CD4-positive, CD25-positive, alpha-beta regulatory T cell (primary cell): ENCODE measurements at places on chromosomes 2 and 18.

GRCh38 chr2:14700753-14701152, 68.2 kb downstream of the LRATD1 start:
- H3K27me3 ChIP-seq, result no peaks in the 10 kb centered on the region
- H3K27ac ChIP-seq, result no peak overlapping the region
- H3K4me3 ChIP-seq, result no peak overlapping the region
- H3K4me1 ChIP-seq, result no peaks in the 10 kb centered on the region
- no peak for DNase-seq

DNA sequence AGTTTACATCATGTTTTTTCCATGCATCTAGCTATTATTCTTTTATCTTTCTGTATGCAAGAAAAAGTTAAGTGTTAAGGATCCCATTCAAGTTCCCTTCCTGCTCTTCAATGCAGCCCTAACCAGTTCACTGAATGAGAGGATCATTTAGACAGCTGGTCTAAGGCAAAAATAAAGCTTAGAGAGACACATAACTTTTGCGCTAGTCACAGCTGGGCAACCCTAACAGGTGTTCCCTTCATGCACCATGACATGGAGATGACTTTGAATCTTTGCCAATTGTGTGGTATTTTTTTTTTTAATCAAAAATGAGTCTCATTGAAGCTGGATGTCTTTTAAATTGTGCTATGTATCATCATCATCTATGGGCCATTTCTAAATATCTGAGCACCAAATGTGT, 393.8 kb upstream of the CYRIA start:
- H3K27me3 ChIP-seq, result no peaks in the 10 kb centered on the region
- DNase-seq, result no peak
- no peaks in the 10 kb centered on the region for H3K36me3 ChIP-seq
- H3K4me1 ChIP-seq, result no peaks in the 10 kb centered on the region
- H3K4me3 ChIP-seq, result no peak overlapping the region

DNA sequence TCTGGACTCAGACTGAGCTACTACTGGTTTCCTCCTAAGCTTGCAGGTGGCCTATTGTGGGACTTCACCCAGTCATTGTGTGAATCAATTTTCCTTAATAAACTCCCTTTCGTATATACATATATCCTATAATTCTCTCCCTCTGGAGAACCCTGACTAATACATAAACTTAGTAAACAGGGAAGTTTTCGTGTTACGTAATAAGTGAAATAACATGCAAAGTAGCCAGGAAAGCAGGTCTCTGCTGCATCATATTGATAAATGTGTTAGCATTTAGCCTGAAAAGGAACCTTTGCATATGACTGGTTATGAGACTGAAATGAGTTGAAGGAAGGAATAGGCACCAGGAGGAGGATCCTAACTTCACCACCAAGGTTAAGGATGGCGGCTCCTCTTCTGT, 527.2 kb upstream of the FAM98A start:
- H3K27ac ChIP-seq, result no peak overlapping the region
- no peaks in the 10 kb centered on the region for H3K36me3 ChIP-seq
- H3K27me3 ChIP-seq, result no peaks in the 10 kb centered on the region
- H3K4me1 ChIP-seq, result no peaks in the 10 kb centered on the region

DNA sequence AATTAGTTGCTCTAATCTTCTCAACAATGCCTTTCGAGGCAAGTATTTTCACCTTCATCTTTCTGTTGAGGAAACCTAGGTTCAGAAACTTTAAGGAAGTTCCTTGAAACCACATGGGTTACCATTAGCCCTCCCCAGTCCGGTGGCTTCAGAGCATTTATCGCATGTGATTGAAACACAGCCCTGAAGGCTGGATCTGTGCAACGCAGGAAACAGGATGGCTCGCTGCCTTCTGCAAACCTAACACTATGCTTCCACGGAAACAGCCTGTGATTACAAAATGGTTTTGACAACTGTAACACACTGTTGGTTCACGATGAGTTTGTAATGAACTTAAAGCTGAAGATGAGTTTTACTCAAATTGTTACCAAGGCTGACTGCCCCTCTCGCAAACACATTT, 68.5 kb downstream of the EPB41L3 start:
- DNase-seq, result no peak
- H3K4me1 ChIP-seq, result no peaks in the 10 kb centered on the region
- no peaks in the 10 kb centered on the region for H3K36me3 ChIP-seq
